ENCODE measurements at places on chromosomes 4 and X.

DNA sequence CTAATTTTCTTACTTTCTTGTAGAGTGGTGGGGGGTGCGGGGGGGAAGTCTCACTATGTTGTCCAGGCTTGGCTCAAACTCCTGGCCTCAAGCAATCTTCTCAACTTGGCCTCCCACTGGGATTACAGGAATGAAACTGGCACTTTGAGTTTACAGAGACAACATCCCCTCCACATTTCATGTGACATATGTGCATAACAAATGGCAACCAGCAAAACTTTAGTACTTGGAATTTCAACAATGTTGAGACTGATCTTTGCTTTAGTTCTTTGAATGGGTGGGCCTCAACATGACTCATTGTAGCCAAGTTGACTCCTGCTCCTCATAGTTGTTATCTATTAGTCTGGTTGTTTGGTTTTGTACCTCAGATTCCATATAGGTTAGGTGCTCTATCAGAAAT lies 11.4 kb upstream of the FMR1 start:
- DNase-seq: no peak

DNA sequence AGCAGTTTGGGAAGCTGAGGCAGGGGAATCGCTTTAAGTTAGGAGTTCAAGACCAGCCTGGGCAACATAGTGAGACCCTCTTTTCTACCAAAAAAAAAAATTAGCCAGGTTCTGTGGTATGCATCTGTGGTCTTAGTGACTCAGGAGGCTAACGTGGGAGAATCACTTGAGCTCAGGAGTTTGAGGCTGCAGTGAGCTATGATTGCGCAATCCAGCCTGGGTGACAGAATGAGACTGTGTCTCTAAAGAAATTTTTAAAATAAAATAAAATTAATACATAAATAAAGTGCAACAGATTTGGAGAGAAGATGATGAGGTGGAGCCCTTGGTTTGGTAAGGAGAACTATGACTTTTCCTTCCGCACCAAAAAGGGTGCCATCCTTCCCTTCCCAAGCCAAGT lies 436.9 kb downstream of the NLGN4X start:
- DNase-seq: no peak

- DNase-seq: no peak
These were observed 118.4 kb downstream of the KLHL13 start for GRCh38 chrX:117998171-117998570.

DNA sequence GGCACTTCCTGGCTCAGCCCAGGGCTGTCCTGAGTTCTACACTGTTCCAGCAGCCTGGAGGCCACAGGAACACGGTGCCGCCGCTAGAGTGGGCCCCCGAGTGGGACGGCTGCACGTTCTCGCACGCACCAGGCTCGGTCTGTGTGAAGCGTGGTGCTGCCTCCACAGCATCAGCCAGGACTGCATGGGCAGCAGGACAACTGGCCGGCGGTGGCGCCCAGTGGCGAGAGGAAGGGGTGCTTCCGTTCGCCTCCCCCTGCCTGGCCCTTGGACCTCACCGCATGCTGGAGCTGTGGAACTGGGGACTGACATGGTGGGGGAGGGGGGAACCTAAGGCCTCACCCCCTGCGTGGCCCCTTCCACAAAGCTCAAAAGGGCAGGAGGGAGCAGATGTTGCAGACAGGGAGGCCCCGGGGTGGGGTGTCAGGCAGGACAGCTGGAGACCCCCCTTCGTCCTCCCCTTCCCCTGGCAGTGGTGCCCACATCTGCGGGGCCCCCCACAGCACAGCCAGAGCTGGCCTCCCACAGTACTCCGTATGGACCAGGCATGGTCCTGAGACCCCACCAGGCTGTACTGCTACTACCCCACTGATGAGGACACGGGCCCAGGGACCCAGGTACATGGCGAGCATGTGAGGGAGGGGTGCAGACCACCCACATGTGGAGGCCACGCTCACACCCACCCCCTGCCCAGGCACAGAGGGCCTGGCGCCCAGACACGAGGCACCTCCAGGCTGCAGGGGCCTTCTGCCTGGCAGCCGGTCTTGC lies 58.5 kb downstream of the ACOX3 start:
- DNase-seq: no peak
